Right lung (tissue), 10 donors: ENCODE measurements at places on chromosomes 1 and 21. TPM values are rescaled to one million over a fixed set of nuclear protein-coding genes. Genes with fewer than 3 reads are reported as not detected.

- no peak for DNase-seq
Observed at GRCh38 chr1:178946416-178946815, 75.5 kb upstream of the ANGPTL1 start.

DNA sequence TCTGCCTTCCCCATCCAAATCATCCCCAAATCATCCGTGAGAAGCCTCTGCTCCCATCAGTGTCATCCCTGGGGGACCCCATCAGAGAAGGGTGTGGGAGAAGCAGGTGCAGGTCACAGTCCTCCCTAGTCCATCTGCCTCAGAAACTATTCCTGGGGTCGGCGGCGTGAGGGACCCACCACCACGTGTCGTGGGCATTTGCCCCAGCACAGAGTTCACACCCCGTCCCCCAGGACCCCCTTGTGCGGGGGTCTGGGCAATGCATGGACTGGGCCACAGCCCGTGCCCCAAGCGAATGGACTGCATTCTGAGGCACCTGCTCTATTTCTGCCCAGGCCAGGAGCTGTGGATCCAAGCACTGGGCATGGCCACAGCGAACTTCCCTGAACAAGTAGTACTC lies 38.4 kb downstream of the ATF3 start:
- no peak for DNase-seq

GRCh38 chr21:45592208-45592619 lies 50.0 kb upstream of the SLC19A1 start:
- DNase-seq = no peak

S100B gene
- 1.5 TPM for polyA plus RNA-seq

- no peak for DNase-seq
Observed at GRCh38 chr21:46229133-46229922, 754 bp upstream of the LSS start.

DNA sequence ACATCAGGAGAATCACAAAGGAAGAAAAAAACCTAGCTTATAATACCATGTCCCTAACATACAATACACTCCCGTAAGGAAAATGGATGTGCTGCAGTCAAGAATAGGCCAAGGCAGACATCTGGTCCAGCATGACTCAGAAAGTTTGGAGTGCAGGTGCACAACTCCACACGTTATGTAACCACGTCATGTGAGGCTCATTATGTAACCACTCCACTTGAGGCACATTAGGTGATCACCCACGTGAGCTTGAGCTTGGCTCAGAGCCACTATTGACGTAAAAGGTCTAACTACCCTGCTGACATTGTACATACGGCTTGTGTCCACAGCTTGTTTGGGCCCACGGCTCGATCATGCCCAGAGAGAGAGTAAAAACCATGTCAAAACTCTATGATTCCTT lies 99.8 kb upstream of the C1orf21 start:
- DNase-seq = no peak

GRCh38 chr1:233015965-233016364 lies 65.6 kb downstream of the NTPCR start:
- no peak for DNase-seq

- DNase-seq = no peak
Observed at GRCh38 chr21:27275294-27275927, 308.5 kb upstream of the ADAMTS5 start.

GRCh38 chr1:83065952-83066727 lies 932.8 kb downstream of the TTLL7 start:
- DNase-seq = peak; percentile 3

SPRR3 gene
- 0.42 TPM for polyA plus RNA-seq

GRCh38 chr1:178768423-178768822 lies 43.4 kb downstream of the RALGPS2 start:
- no peak for DNase-seq

DNA sequence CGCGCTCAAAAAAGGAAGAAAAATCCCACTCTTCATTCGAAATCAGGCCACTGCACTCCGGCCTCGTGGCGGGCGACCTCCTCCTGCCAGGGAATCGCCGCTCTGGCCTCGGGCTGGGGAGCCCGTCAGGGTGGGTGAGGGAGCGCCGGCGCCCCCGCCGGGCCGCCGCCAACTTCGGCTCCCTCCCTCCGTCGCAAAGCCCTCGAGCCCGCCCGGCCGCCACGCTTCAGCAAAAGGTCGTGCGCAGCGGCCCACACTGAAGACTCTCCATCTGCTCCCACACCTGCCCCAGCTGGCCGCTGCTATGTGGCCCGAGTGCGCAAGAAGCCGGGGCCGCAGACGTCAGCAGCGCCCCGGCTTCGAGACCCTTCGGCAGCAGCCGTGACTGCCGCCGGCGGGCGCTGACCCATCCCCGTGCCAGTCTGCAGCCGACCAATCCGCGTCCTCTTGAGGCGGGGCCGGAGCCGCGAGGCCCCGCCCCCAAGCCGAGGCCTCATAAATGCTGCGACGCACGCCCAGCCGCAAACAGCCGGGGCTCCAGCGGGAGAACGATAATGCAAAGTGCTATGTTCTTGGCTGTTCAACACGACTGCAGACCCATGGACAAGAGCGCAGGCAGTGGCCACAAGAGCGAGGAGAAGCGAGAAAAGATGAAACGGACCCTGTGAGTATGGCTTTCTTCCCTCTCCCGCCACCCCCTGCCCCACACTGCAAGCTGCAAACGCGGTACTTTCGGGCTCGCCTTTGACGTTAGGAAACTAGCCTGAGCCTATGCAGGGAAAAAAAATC lies at the start of gene RGS2:
Gene RGS2 (plus strand): TSS at position 522 of the 789 bp plus-strand sequence. CDS start 33 bp downstream, at position 555.
- peak; percentile 94 for DNase-seq

DNA sequence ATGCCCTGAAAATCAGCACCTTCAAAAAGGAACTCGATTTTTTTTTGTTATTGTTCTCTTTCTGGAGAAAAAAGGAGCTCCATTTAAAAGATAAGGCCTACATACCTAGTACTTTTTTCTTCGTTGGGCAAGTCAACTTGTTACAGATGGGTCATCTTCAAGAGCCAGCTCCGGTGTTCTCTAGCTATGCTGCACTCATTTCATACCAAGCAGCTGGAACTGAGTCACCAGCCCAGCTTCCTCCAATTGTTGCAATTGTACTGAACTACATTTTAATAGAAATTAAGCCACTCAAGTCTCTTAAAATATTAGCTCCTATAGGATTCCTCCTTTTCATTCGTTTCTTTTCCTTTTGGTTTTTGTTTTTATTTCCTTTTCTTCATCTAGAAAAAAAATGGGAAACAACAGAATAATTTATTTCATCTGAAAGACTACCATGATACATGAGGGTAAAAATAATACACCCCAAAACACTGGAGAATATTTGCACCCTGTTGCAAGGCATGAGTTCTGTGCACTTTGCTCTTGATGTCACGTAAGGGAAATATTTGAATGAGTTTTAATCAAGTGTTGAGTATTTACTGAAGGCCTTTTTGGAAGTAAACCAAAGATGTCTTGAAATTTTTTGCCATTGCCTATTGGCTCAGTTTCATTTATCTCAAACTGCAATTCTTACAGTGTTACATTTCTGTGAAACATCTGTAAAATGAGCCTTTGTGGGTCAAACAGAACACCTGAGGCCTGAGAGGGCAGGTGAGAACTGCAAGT lies 60.5 kb downstream of the CLIC4 start:
- DNase-seq = peak; percentile 16

AHCTF1 gene
- 54.3 TPM for polyA plus RNA-seq

SLC35F3 gene
- 1.9 TPM for polyA plus RNA-seq

ST6GALNAC5 gene
- polyA plus RNA-seq = 8.6 TPM

DNA sequence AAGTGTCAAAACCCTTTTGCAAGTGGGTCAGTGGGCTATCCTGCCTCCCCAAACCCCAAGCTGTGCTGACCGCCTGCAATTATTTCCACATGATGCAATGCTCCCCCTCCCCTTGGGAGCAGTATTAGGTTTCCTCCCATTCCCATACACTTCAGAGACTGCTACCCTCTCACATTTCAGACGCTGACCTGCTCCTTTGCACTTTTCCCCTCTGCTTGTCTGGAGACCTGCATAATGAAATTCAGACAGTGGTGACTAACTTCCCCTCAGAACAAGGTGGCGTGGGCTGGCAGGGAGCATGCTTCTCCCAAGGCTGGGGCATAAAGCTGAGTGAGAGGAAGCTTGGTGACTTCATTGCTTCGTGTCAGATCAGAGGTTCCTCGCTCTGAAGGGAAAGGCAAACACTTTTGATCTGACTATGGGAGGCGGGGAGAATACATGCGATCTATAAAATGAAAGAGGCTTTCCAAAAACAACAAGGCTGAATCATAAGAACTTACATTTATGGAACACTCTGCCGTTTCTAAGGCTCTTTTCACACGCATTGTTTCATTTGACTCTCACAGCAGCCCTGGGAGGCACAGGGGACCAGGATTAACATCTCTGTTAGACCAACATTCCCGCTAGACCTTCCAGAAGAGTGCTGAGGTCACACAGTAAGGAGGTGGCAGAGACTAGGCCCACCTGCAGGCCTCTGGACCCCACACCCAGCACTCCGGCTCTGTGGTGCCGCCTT lies 27.5 kb upstream of the ROR1 start:
- no peak for DNase-seq

CAPN9 gene
- 1.1 TPM for polyA plus RNA-seq

ATP6V1G3 gene
- polyA plus RNA-seq = not detected

DNA sequence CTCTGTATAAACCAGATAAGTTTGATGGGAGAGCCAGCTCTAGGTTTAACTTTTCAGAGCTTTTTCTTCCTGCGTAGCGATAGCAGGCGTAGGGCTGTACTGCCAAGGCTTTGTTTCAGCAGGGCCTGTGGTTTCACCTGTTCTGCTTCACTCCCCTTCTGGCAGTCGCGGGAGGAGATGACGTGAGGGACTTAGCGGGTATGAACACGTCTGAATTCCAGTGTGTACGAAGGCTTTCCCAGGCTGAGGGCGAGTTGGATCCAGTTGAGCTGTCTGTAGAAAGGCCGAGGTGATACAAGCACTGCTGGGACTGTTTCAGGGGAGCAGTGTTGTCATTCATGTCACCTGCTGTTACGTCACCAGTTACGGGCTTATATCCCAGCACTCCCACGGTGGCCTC lies 21.2 kb downstream of the PEX14 start:
- no peak for DNase-seq

RXRG gene
- polyA plus RNA-seq = 19.3 TPM

DNA sequence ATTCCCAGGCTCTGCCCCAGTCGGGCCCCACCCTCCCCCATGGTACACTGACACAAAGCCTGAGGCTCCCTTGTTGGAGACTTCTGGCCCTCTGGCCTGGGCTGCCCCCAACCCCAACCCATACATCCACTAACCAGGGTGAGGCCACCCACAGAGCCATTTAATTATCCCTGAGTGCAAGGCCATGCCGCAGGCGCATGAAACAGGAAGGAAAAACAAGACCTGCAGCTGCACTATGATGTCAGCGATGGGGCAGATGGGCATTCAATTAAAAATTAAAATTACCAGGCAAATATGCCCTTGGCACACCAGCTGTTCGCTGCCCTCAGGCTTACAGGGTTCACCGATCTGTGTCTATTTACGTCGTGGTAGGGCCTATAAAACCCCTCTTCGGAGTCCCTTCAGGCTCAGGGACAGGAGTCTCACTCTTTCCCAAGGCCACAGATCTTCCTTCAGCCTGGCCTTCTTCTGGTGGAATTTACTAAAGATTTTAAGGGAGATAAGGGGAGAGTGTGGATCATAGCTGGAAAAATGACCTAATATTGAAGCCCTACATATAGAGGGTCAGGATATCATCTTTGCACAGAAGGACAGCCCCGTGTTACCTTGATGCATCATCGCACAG lies 29.6 kb upstream of the RGS16 start:
- DNase-seq = no peak

GRCh38 chr21:46069166-46069565 lies 28.7 kb upstream of the COL6A2 start:
- DNase-seq = no peak

DNA sequence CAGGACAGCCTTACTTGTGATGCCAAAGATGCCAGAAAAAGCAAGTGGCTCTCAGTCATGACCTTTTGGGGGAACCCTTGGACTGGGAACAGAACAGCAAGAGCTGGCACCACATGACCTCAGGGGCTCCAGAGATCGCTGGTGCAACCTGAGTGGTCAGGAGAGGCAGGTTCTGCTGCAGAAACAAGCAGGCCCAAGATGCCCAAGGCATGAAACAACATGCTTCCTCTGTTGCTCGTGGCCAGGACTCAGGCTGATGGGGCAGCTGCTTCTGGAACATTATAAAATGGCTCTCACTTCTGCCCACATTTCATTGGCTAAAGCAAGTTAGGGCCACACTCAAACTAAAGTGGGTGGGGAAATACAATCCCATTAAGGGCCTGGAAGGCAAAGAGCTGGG lies 17.7 kb upstream of the CLSTN1 start:
- no peak for DNase-seq

- no peak for DNase-seq
Observed at GRCh38 chr1:10935246-10935645, 77.2 kb upstream of the TARDBP start.

GRCh38 chr1:99365545-99365944 lies 101.3 kb downstream of the PLPPR4 start:
- no peak for DNase-seq

GRCh38 chr1:33045246-33045645 lies 8.6 kb upstream of the AK2 start:
- no peak for DNase-seq

DNA sequence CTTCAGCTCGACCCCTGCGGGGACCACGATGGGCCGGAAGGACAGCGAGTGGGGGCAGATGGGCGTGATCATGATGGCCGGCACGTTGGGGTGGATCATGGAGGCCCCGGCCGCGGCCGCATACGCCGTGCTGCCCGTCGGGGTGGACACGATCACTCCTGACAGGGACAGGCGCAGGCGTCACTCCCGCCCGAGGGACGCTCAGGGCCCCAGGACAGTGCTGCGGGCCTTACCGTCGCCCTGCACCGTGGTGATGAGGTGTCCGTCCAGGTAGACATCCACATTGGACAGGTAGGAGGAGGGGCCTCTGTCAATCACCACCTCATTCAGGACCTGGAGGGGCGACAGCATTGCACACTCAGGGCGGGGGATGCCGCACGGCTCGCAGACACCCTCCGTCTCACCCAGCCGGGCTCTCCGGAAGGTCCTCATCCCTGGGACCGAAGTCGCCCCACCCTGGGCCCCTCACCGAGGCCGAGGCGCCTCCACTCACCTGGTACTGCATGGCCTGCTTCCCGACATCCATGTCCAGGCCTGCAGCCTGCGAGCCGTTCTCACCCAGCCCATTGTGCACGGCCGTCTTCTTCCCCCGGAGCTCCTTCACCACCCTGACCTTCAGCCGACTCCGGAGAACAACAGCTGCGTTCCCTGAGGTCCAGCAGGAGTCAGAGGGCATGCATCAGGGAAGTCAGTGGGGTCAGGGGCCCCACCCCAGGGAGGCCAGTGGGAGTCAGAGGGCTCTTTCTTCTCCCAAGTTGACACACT lies 24.0 kb downstream of the NADK start:
- no peak for DNase-seq

- no peak for DNase-seq
Observed at GRCh38 chr1:179996099-179996498, 41.5 kb downstream of the CEP350 start.

- no peak for DNase-seq
Observed at GRCh38 chr1:199403531-199404116, 623.9 kb upstream of the NR5A2 start.

GRCh38 chr1:247269133-247269532 lies 13.3 kb downstream of the VN1R5 start:
- DNase-seq = no peak

- DNase-seq = no peak
Observed at GRCh38 chr21:46286648-46287002, 483 bp downstream of the YBEY start.
